NCI-H1105 treated with DMSO at 0.1 percent for 48 hours (cell line): ENCODE measurements at places on chromosomes 16 and 17.
A peak's percentile ranks its signal among the peaks of the same experiment; 100 is the strongest.

DNA sequence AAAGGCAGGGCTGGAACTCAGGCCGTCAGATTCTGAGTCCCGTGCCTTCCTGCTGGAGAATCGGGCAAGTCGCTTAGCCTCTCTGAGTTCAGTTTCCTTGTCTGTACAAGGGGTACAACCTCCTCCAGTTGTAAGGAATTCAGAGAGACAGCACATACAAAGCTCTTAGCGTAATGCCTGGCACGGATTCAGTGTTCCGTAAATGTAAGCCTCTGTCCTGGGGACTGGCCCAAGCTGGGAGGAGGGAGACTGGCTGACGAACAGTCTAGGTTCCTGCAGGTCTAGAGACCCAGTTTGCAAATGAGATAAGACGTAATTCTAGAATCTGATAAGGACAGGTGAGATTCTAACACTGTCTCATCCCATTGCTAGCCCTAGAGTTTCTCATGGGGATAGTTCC is 9.9 kb downstream of the METTL22 start:
- no peak for DNase-seq

DNA sequence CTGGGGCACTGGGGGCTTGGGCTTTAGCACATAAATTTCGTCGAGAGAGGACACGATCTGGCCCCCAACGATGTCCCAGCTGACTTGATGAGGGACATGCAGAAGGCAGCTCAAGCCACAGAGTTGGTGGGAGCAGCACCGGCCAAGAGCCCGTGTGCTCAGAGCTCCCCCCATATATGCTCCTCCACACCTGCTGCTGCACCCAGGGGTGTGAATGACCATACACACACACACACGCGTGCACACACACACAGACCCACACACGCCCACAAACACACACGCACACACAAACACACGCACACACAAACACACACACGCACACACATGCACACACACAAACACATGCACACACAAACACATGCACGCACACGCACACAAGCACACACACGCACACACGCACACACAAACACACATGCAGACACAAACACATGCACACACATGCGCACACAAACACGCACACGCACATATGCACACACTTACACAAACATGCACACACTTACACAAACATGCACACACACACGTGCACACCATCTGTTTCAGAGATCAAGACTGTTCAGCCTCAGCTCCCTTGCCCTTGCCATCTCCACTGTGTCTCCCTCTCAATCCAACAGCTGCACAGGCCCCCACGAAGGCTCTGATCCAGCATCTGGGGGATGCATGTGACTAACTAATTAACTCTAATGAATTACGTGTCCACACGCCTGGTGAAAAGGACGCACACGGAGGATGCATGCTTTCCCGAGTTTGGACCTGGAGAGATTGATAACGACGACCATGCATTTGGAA is 85.6 kb upstream of the TNRC6C start:
- DNase-seq, result peak; percentile 47

DNA sequence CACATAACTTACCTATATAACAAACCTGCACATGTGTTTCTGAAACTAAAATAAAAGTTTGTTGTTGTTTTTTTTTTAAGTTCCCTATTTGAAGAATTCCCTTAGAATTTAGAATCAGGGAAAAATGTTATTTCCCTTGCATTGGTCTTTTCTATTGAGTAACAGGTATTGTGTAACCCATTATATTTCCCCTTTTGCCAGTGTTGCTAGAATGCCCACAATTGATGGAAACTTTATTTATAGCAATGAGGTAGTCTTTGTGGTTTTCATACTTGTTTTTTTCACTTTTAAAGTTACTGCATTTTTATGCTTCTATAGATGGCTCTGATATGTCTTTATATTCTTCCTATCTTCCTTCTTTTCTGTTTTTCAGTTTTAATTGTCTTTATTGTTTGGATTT is 3.9 kb downstream of the NLRP1 start:
- no peak for DNase-seq

DNA sequence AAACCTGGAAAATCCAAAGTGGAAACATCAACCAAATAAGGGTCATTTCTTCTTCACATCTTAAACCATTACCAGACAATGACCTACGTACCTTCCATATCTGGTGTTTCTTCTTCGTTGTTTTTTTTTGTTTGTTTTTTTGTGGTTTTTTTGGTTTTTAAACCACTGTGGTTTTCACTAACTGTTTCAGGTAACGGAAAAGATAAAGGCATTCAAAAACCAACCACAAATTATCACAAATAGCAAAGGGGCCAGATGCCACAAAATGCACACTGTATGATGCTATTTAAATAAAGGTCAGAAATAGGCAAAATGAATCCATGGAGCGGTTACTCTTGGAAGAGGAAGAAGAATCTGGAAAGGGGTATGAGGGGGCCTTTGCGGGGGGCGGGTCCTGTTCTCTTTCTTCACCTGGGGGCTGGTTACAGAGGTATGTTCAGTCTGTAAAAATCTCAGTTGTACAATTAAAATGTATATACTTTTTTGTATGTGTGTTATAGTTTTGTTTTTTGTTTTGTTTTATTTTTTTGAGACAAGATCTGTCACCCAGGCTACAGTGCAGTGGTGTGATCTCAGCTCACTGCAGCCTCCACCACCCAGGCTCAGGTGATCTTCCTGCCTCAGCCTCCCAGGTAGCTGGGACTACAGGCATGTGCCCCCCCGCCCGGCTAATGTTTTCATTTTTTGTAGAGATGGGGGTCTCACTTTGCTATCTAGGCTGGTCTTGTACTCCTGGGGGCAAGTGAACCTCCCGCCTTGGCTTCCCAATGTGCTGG is 29.6 kb downstream of the LITAF start:
- DNase-seq, result no peak

DNA sequence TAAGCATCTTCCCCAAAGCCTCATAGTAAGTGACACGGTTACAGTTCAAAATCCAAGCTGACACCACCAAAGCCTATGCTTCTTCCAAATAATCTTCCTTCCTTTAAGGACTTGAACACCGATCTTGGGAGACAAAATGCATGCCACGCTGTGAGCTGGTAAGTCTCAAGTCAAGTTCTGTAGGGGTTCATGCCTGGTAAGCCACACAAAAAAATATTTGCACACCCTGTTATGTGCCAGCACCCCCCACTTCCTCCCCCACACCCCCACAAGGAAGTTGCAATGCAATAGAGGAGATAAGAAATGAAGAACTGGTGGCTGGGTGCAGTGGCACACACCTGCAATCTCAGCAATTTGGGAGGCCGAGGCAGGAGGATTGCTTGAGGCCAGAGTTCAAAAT is 5.6 kb downstream of the NOG start:
- no peak for DNase-seq

GRCh38 chr16:15594711-15595320 is 48.1 kb downstream of the MARF1 start:
- no peak for DNase-seq

DNA sequence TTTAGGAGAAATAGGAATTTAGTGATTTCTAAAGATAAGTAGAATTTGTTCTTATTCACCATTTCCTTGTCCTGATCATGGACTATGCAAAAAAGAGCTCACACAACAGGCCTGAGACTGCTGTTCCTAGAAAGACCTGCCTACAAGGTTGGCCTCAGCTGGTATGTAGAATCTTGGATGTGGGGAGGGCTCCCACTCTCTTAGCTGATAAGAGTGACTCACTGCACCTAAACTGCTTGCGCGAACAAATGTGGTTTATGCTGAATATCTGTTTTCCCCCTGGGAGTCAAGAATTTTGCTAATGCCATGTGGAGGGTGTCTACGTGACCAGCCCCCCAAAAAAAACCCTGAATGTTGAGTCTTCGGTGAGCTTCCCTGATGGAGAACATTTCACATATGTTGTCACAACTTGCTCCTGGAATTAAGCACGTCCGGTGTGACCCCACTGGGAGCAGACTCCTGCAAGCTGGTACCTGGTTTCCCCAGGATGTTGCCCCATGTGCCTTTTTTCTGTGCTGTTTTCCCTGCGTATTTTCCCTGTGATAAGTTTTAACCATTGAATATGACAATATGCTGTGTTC is 68.8 kb upstream of the HSBP1 start:
- DNase-seq, result no peak

- no peak for DNase-seq
These were observed 36.3 kb upstream of the NETO2 start for GRCh38 chr16:47180073-47180472.

DNA sequence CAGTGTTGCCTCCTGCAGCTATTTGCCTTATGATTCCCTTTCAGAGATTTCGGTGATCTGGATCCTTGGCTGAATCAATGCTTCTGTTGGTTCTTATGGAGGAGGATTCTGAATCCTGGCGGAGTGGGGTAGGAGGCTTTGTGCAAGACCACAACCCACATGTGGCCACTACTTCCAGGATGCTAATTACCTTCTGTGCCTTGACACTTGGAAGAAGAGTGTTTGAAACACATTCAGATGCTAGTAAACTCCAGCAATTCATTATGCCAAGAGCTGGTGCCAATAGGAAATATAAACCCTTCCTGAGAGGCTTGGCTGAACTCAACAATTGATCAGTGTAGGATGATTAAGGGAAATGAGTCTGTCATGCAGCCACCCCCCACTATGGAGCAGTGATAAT is 12.1 kb upstream of the NLRP1 start:
- no peak for DNase-seq
